ENCODE measurements at places on chromosomes 11 and 22.

DNA sequence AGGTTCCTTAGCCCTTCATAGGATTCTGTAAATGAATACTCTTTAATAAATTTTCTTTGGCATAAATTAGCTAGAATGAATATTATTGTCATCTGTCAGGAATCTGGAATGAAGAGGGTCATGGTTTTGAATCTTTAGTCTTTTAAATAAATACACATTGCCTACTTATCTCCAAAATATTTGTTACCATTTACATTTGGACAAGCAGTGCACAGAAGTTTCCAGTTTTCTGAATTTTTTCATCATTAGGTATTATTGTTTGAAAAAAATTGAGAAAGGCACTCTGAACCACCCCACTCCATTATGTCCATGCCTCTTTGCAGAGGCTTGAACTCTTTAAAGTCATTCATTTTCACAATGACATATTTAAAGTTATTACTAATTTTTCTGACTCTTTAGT is 549.0 kb upstream of the LUZP2 start:
- no peak for DNase-seq

DNA sequence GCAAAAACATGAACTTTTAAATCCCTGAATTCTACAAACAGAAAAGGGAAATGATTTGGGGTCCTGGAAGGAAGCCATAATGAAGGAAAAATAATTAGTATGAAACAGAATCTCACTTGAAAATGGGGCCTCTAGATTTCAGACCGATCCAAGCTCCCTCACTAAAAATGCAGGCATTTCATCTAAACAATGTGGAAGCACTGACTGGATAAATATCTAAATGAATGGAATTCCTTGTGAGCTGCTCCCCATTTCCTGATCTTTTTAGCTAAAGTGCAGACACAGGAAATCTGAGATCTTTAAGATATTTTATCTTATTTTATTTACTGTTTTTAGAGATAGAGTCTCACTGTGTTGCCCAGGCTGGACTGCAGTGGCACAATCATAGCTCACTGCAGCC is 1255.8 kb downstream of the LRRC4C start:
- DNase-seq, result no peak

GRCh38 chr11:76088511-76088910 is 117.8 kb downstream of the WNT11 start:
- no peak for DNase-seq

- no peak for DNase-seq
Observed at GRCh38 chr11:111018566-111018965, 227.0 kb upstream of the POU2AF2 start.

GRCh38 chr11:7567311-7567710 is 53.5 kb downstream of the PPFIBP2 start:
- DNase-seq, result no peak

- no peak for DNase-seq
Observed at GRCh38 chr11:2362414-2362813, 14.7 kb upstream of the CD81 start.

DNA sequence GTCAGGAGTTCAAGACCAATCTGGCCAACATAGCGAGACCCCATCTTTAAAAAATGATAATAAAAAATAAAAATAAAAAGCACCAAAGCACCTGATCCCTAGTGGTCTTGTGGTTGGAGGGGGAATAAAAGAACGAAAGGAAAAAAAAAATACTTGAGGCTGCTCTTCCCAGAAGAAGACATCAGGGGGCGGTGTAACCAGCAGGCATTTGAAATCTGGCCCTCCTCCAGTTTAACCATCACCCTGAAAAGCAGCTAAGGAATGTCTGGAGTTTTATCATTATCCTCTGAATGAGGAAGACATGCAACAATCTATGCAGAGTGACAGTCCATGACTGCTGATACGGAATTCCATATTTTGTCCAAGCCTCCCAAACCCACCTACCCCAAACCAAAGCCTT is 5.6 kb upstream of the KCTD17 start:
- no peak for DNase-seq

DNA sequence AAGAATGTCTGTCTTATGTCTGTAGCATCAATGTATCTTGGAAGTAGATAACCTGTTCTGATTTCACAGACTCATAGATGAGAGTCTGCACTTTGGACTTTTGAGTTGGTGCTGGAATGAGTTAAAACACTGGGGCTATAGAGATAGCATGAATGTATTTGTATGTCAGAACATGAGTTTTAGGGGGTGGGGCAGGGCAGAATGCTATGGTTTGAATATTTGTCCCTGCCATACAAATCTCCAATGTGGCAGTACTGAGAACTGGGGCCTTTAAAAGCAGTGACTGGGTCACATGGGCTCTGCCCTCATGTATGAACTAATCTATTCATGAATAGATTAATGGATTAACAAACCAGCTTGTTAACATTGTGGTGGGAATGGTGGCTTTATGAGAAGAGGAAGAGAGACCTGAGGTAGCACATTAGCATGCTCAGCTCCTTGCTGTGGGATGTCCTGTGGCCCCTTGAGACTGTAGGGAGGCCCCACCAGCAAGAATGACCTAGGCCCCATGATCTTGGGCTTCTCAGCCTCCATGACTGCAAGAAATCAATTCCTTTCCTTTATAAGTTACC is 15.5 kb upstream of the OR52K1 start:
- DNase-seq, result no peak

GRCh38 chr22:38828191-38828590 is 15.6 kb downstream of the NPTXR start:
- no peak for DNase-seq

- no peak for DNase-seq
Observed at GRCh38 chr22:35600476-35600875, 16.7 kb downstream of the MB start.

DNA sequence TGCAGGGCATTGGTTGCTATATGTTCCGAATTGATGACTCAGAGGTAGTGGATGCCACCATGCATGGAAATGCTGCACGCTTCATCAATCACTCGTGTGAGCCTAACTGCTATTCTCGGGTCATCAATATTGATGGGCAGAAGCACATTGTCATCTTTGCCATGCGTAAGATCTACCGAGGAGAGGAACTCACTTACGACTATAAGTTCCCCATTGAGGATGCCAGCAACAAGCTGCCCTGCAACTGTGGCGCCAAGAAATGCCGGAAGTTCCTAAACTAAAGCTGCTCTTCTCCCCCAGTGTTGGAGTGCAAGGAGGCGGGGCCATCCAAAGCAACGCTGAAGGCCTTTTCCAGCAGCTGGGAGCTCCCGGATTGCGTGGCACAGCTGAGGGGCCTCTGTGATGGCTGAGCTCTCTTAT is 5.4 kb upstream of the TTC36 start:
- no peak for DNase-seq

DNA sequence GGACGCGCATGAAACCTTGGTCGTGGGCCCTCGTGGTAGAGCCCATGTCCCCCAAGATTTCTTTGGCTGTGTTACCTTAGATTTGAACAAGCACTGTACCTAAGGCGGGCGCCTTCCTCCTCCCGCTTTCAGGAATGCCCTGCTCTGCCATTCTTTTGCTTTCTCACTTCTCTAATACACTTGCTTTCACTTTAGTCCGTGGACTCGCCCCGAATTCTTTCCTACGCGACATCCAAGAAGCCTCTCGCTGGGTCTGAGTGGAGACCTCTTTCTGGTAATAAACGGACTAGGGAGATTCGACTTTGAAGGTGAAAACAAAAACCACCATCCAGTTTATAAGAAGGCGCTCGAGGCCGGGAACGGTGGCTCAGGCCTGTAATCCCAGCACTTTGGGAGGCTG is 1.2 kb upstream of the NUP50 start:
- no peak for DNase-seq

- DNase-seq, result no peak
Observed at GRCh38 chr22:38108561-38109319, 1.7 kb downstream of the BAIAP2L2 start.

- peak; percentile 63 for DNase-seq
Observed at GRCh38 chr11:76807206-76807875, 24.2 kb downstream of the TSKU start.

DNA sequence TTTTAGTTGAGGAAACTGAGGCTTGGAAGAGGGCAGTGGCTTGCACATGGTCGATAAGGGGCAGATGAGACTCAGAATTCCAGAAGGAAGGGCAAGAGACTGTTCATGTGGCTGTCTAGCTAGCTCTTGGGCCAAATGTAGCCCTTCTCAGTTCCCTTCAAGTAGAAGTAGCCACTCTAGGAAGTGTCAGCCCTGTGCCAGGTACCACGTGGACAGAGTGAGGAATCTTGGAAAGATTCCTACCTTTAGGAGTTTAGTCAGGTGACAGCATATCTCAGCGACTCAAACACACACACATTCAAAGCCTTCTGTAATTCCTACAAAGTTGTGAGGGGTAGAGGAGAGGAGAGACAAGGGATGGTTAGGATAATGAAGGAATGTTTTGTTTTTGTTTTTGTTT is 18.3 kb downstream of the PIK3IP1 start:
- DNase-seq, result no peak

DNA sequence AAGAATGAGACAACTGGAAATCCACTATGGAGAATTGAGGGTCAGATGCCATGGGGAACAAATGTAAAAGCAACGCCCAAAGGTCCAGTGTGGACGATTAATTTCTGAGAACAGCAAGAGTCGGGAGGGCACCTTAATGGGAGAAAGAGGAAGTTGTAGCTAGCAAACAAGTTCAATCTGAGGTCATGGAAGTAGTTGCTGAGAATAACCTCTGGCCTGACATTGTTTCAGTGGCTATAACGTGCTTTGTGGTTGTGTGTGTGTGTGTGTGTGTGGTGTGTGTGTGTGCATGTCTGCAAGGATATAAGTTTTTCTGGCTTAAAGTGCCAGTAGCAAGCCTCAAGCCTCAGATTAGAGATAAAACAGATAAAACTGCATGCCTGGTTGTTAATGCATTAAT is 1630.1 kb upstream of the TENM4 start:
- no peak for DNase-seq

GRCh38 chr11:79212741-79213190 is 228.1 kb downstream of the TENM4 start:
- no peak for DNase-seq

DNA sequence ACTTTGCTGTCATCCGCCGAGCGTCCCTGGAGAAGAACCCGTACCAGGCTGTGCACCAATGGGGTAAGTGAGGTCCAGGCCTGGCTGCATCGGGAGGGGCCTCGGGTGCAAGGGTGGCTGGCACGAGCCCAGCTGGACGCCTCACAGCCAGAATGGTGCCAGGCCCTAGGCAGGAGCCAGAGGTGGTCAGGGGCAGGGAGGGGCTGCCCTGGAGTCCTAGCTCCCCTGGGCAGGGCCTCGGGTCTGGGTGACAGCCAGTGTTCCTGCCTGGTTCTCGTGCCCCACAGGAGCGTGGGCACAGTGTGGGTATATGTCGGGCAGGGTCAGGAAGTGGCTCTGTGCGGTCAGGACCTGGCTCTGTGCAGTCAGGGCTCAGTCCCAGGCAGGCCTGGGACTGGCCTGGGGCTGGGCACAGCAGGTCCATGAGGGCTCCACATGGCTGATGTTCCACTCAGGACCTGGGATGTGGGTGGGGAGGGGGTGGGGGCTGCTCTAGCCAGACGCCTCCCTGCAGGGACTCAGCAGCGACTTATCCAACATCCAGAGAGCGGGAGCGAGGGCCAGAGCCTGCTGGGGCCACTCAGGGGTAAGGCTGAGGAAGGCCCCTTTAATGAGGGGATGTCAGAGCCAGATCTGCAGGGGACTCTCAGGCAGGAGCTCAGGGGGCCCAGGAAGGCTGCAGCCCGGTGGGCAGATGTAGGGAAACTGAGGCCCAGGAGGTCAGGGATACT is 1.2 kb downstream of the TSPAN32 start:
- DNase-seq, result no peak

GRCh38 chr22:32967386-32968101 is 90.6 kb downstream of the SYN3 start:
- DNase-seq, result no peak

DNA sequence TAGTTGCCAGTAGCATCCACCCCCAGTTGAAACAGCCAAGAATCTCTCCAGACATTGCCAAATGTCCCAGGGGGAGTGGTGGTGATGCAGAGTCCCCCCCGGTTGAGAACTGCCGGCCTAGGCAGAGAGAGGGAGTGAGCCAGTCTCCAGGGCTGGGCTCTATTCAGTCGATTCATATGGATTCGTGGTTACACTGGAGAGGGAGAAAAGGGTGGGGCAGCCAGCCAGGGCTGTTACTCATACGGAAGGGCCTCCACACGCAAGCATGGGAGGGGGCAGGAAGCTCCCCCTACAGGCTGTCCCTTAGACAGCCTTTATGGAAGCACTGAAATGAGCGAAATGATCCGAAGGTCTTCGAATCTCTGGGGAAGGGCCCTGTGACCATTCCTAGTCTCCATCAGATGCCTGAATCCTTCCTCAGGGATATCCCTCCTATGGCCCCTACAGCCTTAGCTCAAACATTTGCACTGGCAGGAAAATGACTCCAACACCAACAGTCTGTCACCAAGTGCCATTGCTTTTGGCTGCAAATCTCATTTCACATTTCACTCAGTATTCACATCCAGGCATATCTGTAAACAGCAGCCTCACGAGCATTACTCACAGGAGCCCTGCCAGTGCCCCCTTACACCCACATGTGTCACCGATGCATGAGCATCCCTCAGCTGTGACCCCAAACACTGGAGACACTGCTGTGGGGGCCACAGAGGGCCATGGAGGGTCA is 18.4 kb upstream of the TLCD5 start:
- DNase-seq, result no peak

- no peak for DNase-seq
Observed at GRCh38 chr11:34926101-34926830, 9.8 kb downstream of the PDHX start.

All from activated CD4-positive, alpha-beta T cell treated with anti-CD3 and anti-CD28 coated beads, Interleukin-2, amount 50 U/mL, for 1 hour (primary cell).